ENCODE measurements at places on chromosomes 4 and X.

GRCh38 chrX:13254870-13255269, 65.0 kb downstream of the ATXN3L start:
- DNase-seq: no peak

- DNase-seq: no peak
Measured at GRCh38 chr4:7144374-7145290, 47.7 kb upstream of the SORCS2 start.

DNA sequence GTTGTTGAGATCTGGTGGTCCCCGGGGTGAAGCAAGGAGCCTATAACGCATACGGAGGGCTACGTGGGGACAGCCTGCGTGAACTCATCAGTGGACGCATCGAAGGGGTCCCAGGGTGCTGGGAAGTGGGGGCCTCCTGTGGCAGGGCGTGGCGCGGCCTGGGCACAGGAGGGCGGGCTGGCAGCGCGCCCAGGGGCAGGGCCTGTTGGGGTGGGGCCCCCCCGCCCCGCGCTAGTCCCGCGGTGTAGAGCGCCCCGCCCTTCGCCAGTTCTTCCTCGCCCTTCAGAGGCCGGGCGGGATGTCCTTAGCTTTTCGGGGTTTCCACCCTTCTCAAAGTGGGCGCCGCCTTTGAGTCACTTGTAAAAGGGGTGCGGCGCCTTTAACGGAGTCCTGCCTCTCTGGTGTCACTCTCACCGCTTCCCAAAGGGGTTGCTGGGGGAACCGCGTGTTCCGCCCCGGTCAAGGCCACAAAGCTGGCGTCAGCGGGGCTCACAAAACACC, 632 bp downstream of the PLP2 start:
- peak; percentile 89 for DNase-seq

DNA sequence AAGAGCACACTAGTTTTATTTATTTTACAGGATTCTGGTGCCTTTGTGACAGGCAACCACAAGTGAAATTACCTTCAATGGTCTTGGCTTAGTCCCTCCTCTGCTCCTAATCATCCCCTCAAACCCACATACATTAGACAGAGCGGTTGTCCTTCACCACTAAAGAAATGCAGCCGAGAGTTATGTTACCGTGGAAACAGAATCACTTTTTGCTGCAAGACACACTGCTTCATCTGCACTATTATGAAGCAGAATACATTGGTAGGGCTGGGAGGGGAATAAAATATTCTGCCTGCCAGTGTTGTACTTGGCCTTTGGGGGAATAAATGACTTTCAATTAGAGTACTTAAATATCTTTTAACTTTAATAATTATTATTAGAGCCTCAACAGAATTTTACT, 75.2 kb downstream of the ARHGEF38 start:
- no peak for DNase-seq

DNA sequence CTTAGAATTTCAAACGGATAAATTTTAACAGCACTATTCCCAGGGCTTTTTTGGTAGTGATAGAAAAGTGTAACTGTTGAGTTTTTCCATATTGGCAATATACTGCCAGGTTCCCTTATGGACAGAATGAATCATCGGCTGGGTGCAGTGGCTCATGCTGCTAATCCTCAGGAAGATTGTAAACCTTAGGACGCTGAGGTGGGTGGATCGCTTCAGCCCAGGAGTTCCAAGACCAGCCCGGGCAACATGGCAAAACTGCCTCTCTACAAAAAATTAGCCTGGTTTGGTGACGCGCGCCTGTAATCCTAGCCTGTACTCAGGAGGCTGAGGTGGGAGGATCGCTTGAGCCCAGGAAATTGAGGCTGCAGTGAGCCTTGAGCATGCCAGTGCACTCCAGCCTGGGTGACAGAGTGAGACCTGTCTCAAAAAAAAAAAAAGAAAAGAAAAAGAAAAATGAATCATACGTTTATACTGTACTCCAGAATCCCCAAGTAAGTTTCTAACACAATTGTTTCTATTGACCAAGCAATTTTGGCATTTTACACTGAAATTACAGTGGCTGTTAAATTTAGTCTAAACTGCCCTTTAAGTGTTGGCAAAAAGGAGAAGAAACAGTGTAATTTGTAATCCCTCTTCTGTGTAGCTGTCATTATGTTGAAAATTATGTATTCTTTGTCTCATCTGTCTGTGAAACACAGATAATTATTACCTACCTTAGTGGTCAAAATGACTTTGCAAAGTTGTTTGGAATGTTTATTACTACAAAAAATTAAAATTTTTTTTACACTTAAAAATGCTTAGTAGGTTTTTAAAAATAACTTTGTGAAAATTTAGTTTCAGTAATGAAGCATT, 1.8 kb downstream of the SLC30A9 start:
- DNase-seq: no peak

DNA sequence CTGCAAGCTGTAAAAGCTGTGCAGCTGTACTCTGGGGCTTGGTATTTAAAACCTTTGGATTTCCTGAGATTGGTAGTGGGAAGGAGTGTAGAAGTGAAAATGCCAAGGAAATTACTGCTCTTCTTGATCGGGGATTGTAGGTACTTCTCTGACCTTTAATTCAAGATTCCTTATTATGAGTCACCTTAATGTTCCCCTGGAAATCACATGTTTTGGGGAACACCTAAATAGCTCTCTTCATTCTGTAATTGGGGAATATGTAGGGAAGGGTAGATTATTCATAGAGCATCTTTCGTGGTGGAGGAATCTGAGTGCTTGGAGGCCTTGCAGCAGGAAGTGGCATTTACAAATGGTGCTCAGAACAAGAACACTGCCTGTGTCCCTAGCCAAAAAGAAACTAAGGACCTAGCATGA, 137.8 kb downstream of the UCHL1 start:
- no peak for DNase-seq

- no peak for DNase-seq
Measured at GRCh38 chr4:143407474-143407873, 70.8 kb downstream of the GAB1 start.

DNA sequence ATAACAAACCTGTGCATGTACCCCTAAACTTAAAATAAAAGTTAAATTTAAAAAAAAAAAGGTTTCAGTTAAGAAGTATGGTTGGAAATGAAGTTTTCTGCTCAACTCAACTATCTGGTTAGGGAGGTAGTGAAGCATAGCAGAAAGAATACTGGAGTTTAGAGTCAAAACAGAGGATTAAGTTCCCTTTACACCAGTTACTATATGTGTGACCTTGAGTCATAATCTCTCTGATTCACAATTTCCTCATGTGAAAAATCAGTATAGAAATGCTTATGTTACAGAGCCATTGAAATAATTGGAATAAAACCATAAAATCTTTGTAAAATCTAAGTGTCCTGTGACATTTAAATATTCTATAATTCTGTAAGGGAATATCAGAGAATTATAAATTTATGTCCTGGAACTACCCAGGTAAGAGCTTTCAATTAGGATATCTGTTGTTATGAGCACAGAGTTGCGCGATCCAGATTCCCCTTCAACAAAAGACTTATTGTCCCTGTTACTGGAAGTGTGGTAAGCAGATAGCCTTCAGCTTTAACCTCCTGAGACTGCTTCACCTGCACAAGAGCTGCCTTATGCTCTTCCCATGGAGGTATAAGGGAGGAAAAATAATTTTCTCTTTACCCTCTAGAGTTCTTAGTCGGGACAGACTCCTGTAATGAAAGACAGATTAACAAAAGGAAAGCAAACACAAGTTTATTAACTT, 203.8 kb upstream of the NRK start:
- no peak for DNase-seq

- no peak for DNase-seq
Measured at GRCh38 chr4:159273141-159273438, 170.2 kb downstream of the RAPGEF2 start.

- DNase-seq: no peak
Measured at GRCh38 chr4:123747016-123747415, 350.4 kb downstream of the SPRY1 start.

DNA sequence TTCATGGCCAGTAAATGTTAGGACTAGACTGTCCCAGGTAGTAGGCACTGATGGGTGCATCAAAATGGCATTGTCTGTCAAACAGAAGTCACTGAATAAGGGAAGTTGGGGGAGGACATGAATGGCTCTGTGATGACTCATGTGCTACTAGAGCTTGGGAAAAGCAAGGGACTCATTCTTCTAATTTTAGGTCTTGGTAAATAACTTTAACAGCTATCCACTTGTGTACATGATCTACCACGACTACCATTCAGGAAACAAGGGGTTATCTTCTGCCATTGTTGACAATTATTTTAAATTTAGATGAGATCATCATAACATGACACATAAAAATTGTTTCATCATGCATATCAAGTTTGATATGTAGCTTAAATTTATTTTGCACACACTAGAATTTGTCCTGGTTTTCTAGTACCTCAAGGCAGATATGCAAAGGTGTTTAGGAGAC, 6.3 kb downstream of the AREG start:
- no peak for DNase-seq

- no peak for DNase-seq
Measured at GRCh38 chrX:8692871-8693270, 39.1 kb downstream of the ANOS1 start.

GRCh38 chr4:56480691-56481090, 13.3 kb downstream of the SRP72 start:
- DNase-seq: no peak

GRCh38 chrX:41728125-41728524, 4.1 kb downstream of the GPR82 start:
- DNase-seq: no peak

- no peak for DNase-seq
Measured at GRCh38 chrX:94932278-94932965, 1258.4 kb downstream of the FAM133A start.

- no peak for DNase-seq
Measured at GRCh38 chrX:48942895-48943294, 14.5 kb downstream of the OTUD5 start.

- DNase-seq: no peak
Measured at GRCh38 chr4:89221167-89221867, 86.3 kb downstream of the GPRIN3 start.

GRCh38 chr4:89684536-89684935, 152.4 kb downstream of the SNCA start:
- DNase-seq: no peak

GRCh38 chr4:138650929-138651448, 364.6 kb upstream of the NOCT start:
- DNase-seq: no peak

DNA sequence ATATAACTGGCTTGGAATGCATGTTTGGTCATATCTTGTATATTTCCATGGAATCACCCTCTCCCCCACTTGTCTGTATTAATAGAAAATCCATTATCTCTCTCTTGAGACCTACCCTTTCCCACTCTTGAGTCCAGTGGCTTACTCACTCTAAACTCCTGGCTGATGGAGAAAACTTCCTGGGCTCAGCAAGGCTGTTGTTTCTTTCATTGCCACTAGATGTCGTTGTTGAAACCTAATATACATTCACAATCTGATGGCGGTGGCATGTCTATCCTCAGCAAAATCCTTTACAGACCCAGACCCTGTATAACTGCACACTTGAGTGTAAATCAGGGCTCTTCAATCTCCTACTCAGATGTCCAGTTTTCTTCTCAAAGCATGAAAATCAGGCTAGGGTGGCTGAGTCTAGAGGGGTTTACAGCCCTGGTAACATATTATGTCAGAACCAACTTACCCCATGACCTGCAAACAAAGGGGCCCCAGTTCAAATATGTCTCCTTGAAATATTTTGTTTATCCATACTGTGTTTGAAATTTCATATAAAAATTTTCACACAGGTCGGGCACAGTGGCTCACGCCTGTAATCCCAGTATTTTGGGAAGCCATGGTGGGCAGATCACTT, 70.0 kb upstream of the FAM241A start:
- no peak for DNase-seq

- DNase-seq: no peak
Measured at GRCh38 chr4:168183717-168184571, 91.6 kb downstream of the ANXA10 start.

DNA sequence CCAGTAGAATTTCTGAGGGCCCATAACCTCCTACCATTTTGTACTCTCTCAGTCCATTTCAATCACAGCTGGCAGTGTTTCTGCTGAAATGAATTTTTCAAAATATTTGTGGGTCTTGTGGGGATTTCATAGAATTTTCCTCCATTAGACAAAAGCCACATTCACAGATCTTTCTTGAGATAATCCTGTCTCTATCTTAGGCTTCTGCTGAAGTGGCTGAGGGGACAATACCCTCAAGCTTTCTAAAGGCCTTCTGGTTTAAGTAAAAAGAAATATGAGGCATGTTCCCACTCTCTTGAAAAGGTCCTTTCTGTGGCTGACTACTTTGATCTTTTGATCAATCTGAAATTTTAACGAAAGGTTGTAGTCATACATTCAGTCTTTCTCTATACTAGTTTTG, 1930.0 kb upstream of the AGA start:
- DNase-seq: no peak

GRCh38 chrX:106014119-106014775, 24.3 kb downstream of the SERPINA7 start:
- no peak for DNase-seq
